Chondrocyte (in vitro differentiated cells): ENCODE measurements at places on chromosomes 16 and 17. TPM values are rescaled to one million over a fixed set of nuclear protein-coding genes. Genes with fewer than 3 reads are reported as not detected.

DNA sequence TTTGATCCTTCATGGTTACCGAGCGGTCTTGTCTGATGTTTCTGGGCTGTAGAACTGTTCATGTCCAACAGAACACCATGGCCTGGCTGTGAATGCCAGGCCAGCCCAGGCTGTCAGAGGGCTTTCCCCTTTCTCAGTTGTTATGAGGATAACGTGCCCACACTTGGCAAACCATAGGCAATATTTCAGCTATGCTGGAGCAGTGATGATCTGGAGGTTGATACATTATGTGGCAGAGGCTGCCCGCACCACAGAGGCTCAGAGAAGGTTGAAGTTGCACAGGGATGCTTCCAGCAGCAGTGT, 92.9 kb downstream of the C16orf78 start:
- no peak for DNase-seq

- no peak for DNase-seq
These were observed 57.9 kb downstream of the ADCY9 start for GRCh38 chr16:4058386-4058785.

DNA sequence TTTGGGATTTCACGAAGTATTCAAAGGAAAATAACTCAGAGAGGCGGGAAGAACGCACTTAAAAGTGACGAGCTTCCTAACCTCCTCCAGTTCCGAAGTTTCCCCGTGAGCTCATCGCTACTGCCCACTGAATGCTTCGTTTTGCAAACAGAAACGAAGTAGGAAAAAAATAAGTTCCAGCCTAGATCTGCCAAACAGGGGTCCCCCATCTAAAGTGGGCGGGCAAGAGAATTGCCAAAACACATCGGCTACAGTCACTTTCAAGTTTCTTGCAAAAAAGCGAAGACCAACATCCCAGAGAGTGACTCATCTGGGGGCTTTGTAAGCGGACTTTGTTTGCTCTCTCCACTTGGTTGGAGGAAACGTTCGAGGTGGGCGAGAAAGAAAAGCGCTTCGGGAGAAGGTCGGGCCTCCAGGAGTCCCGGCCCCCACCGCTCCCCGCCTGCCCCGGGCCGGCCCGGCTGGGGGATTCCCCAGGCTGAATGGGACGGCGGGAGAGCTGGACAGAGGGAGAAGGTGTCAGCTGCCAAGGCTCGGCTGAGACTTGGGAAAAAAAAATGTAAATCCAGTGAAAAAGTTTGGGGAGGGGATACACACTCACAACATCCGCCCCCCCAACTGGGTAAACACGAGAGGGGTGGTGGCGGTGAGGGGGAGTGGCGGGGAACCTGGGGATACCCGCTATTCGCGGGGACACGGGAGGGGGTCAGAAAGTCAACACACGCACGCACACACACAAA, 1.0 kb downstream of the VEZF1 start:
- no peak for DNase-seq

GRCh38 chr16:3028716-3029319, 5.0 kb downstream of the THOC6 start:
- DNase-seq, result no peak

DNA sequence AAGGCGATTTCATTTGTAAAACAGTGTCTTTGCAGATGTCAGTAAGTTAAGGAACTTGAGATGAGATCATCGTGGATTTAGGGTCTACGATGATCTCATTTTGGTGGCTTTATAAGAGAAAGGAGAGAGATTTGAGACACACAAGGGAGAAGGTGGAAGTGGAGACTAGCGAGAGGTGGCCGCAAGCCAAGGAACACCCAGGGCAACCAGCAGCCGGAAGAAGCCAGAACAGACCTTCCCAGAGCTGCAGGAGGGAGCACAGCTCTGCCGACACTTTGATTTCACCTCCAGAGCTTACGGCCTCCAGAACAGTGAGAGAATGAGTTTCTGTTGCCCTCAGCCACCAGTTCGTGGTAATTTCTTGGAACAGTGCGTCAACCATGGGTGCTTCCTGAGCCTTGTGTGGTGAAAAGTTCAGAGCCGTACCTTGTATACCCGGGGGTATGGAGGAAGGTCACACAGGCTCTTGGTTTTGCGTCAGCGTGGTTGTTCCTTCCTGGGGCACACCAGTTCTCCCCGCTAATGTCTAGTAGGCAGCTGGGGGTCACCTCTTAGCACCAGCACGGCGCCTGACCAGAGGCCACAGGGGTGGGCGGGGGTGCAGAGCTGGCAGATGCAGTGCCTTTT, 12.9 kb upstream of the SEC14L1 start:
- DNase-seq, result no peak

CXCL16 gene
- 4.7 to 8.0 TPM (median 5.4 TPM) in 3 replicates for total RNA-seq

DNA sequence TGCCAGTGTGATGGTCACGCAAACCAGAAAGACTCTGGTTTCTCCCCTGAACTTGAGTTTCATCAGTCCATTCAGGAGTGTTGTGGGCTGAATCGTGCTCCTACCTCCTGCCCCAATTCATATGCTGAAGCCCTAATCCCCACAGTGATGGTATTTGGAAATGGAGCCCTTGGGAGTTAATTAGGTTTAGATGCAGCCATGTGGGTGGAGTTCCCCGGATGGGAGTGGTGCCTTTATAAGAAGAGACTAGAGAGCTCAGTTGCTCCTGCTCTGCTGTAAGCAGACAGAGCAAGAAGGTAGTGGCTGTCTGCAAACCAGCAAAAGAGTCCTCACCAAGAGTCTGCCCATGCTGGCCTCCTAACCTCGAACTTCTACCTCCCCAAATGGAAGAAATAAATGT, 160.3 kb upstream of the DYNLRB2 start:
- no peak for DNase-seq

CLEC19A gene
- not detected in 3 replicates for total RNA-seq

SOX15 gene
- 0.32 to 0.39 TPM in 2 of 3 replicates, not detected in the other for total RNA-seq

SYNGR3 gene
- 0.39 to 0.74 TPM (median 0.67 TPM) in 3 replicates for total RNA-seq

GRCh38 chr17:31803494-31804213, 55.4 kb downstream of the COPRS start:
- DNase-seq, result no peak

BHLHA9 gene
- not detected in 3 replicates for total RNA-seq

DNA sequence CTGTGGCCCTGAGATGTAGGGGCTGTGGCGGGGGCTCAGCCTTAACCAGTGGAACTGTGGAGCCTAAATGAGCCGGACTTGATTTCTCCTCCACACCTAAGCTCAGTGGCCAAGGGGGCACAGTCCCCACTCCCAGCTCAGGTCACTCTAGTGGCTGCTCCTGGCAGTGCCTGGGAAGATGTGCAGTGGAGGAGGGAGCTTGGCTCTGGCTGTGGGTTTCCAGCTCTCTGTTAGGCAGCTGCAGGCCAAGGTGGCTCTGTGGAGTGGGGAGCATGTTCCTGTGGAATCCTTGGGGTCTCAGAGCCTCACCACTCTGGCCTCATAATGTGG, 76.3 kb downstream of the AMFR start:
- DNase-seq, result peak; percentile 63

ALOX15 gene
- 0.15 TPM in 1 of 3 replicates, not detected in the others for total RNA-seq

- DNase-seq, result no peak
These were observed 197.2 kb downstream of the RBFOX3 start for GRCh38 chr17:79413611-79414010.

DNA sequence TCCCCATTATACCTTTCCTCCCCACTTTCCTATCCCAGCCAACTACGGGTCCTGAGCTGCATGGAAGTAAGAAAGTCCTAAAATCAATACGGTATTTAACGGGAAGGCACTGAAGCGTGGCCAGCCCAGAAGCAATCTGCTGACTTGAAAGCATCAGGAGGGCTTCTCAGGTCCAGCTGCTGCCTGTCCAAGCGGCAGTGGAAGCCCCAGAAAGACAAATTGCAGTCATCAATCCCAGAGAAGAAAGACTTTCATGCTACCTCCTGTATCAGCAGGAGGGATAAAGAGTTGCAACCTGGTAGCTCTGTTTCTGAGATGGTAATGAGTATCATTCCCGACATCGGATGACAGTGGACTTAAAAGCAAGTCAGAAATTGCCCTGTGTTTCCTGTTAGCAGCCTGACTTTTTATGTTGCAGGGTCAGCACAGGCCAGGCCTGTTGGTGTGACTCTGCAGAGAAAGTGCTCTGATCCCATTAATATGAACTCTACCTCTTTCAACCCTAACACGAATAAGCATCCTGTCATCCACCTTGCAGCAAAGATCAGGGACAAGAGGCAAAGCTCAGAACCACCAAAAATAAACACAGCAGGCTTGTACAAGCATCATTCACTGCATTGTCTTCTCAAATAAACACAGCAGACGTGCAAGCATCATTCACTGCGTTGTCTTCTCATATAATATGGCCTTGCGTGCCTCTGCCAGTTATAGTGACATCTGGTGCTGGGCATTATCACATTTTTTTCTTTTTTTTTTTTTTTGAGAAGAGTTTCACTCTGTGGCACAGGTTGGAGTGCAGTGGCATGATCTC, 358.6 kb upstream of the CDH11 start:
- DNase-seq, result no peak

DNA sequence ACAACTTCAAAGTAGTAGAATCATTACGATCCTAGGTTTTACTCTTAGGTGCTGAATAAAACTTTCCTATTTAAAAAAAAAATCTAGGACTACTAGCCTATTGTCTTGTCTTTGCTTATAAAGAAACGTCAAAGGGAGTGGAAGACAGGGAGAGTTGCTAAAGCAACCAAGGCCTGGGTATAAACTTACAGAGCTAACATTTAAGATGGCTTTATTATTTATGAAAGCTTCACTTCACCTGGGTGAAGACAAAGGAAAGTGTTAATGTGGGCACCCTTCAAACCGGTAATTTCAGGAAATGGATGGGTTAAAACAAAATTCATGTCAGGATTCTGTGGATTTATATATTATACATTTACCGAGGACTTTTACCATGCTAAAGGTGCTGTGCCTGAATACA, 2.5 kb downstream of the DUSP14 start:
- DNase-seq, result no peak

DNA sequence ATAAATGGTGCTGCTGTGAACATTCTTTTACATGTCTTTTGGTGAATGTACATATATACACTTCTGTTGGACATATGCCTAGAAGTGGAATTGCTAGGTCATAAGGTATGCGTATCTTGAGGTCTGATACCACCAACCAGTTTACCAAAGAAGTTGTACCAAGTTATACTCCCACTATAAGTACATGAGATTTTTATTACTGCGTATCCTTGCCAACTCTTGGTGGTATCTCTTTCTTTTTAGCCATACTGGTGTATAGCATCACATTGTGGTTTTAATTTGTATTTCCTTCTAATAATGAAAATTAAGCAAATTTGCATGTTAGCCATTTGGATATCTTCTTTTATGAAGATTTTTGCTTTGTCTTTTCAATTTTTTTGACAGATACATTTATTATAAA, 80.5 kb downstream of the ATF7IP2 start:
- no peak for DNase-seq

DNA sequence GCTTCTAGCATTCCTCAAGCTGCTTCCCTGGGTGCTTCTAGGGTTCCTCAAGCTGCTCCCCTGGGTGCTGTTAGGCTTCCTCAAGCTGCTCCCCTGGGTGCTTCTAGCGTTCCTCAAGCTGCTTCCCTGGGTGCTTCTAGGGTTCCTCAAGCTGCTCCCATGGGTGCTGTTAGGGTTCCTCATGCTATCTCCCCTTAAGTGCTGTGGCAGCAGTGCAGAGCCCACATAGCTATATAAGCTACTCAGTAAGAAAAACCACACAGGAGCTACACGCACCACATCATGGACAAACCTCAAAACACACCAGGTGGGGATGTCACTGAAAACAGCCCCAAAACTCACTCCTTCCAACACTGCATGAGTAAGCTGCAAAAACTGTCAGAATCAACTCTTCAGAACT, 35.2 kb downstream of the ANKRD11 start:
- DNase-seq, result no peak

C16orf96 gene
- 0.12 to 0.23 TPM in 2 of 3 replicates, not detected in the other for total RNA-seq

- no peak for DNase-seq
These were observed 25.3 kb downstream of the SF3B3 start for GRCh38 chr16:70548936-70549335.

DNA sequence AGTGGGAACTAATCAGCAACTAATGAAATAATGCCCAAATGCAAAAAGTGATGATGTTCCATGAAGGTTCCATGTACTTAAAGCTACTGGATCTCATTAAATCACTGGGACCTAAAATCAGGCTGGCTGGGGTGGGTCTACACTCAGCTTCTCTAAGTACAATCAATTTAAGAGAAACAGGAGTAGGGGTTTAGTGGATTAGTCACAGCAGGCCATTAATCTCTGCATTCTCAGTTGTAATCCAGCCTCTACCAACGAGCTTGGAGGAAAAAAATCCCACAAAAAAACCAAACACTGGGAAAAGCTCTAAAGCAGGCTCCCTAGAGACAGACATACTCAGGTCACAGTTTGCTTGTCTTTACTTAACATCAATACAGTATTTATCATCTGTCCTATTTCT, 15.0 kb downstream of the CA10 start:
- no peak for DNase-seq

DNA sequence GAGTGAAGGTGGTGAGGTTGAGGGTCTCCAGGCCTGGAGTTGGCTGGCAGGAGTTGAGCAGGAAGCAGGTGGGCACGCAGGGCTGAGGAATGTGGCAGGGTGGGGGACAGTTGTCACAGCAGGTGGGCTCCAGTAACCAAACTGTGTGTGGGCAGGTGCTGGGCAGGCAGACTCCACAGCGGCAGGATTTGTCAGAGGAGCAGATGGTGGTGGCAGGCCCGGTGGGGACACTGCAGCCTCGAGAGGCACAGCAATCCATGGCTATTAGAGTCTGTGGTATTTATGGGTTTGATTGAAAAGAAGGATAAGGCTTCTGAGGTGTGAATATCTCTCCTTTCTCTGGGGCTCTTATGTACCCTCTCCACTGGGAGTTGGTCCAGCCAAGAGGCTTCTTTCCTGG, at the start of gene KRTAP3-3:
TSS of gene KRTAP3-3 (minus strand) at position 326 of the 400 bp plus-strand sequence. CDS start at position 259, 67 bp downstream.
- DNase-seq, result no peak

DNA sequence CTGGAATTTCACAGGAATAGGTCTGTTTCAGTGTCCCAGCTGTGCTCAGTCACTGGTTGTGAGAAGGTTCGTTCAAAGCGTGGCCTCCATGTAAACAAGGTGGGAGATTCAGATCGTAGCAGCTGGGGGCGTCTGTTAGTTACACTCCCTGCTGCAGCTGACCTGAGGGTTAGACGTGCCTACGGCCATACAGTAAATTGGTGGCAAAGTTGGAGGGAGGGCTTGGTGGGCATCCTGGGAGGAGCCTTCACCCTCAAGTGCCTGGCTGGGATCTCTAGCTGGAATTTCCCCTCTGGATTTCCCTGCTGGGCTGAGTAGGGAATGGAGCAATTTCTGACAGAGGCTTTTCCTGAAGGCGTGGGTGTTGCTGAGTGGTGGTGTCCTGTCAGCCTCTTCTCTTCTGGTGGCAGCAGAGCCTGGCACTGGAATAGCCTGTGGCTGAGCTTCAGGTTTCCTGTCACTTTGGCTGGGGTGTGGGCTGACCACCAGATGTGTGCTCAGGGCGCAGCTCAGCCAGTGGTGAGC, 6.4 kb downstream of the FCSK start:
- no peak for DNase-seq

TBC1D26 gene
- total RNA-seq, result 0.28 to 1.1 TPM in 2 of 3 replicates, not detected in the other

TEX14 gene
- 0.05 to 0.08 TPM in 2 of 3 replicates, not detected in the other for total RNA-seq
